Left ventricle myocardium inferior (tissue), 1 donor: ENCODE measurements at places on chromosomes 1 and 21. TPM values are rescaled to one million over a fixed set of nuclear protein-coding genes. Genes with fewer than 3 reads are reported as not detected.

ATP6V1G3 gene
- total RNA-seq, result not detected

KRTAP11-1 gene
- total RNA-seq, result not detected

ZNF648 gene
- not detected for total RNA-seq

PADI6 gene
- not detected for total RNA-seq
